Stimulated activated CD8-positive, alpha-beta memory T cell treated with anti-CD3 and anti-CD28 coated beads, Interleukin-7, amount 100 ng/mL, for 1 hour (primary cell): ENCODE measurements at places on chromosomes 3 and 15.

GRCh38 chr15:33780011-33780768 lies 188.1 kb upstream of the CHRM5 start:
- DNase-seq = no peak

GRCh38 chr3:108145578-108145977 lies 54.7 kb upstream of the CD47 start:
- no peak for DNase-seq

- DNase-seq = no peak
These were observed 2.1 kb upstream of the GLCE start for GRCh38 chr15:69158201-69158842.

DNA sequence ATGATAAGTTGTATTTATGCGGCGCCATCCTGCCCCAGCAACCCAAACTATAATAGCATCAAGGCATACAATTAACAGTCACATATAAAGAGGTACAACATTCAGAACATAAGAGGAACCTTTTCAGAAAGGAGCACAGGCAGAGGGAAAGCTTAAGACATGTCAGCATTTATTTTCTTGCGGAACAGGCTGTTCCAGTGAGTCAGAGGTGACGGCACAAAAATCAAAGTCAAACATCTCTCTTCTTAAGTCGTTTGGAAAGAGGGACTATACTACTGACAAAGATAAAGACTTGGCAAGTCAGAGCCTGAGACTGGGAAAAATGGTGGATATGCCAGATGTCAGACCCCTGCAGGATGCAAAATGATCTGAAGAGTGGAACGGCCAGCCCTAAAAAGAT lies 128.4 kb downstream of the CTNNB1 start:
- no peak for DNase-seq

- no peak for DNase-seq
These were observed 251.1 kb downstream of the OCA2 start for GRCh38 chr15:27847775-27848710.

GRCh38 chr3:33430061-33430460 lies 10.1 kb downstream of the UBP1 start:
- no peak for DNase-seq

GRCh38 chr3:167110901-167111300 lies 269.2 kb downstream of the ZBBX start:
- no peak for DNase-seq

DNA sequence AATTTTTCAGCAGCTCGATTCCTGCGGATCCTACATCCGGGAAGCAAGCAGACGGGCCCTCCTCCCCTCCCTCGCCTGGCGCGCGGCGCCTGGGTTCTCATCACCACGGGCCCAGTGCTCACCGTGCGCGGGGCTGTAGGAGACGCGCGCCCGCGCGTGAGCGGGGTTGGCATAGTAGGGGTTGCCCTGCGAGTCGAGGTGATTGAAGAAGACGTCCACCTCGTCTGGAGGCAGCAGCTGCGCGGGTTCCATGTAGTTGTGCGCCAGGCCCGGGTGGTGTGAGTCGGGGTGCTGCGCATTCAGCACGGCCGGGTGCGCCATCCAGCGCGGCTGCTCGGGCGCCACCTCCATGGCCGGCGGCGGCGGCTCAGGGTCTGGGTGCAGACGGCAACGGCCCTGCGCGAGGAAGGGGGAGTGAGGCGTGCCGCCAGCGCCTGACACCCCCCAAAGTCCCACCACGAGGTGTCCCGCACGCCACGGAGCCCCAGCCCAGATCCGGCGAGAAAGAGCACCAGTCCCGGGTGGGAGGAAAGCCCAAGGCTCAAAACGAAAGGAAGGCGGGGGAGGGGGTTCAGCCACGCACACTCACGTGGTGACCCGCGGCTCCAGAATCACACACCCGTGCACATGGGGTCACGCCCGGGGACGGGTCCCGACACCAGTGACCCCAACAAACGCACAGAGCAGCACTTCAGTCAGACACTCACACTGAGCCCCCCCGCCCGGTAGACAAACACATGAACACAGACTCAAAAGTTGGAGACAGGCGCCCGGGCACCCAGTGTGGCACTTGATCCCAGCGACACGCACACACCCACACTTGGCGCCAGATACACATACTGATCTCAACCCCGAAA lies 6.1 kb downstream of the GATA2 start:
- DNase-seq = no peak

DNA sequence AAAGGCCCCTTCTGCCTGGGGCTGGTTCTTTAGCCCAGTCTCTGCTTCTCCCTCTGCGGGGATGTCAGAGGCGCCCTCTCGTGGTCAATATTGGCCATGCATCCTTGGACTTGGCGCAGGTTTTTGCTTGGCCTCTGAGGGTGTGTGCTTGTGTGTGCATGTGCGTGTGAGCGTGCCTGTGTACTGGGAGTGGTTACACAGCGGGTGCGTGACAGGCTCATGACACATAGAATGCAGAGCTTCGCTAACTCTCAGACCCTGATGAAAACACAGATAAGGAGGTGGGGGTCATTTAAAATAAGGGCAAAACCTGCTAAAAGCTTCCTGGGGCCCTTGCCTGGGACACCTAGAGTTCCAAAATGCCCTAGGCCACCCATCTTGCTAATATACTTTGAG lies 160.9 kb downstream of the SMAD6 start:
- peak; percentile 44 for DNase-seq

DNA sequence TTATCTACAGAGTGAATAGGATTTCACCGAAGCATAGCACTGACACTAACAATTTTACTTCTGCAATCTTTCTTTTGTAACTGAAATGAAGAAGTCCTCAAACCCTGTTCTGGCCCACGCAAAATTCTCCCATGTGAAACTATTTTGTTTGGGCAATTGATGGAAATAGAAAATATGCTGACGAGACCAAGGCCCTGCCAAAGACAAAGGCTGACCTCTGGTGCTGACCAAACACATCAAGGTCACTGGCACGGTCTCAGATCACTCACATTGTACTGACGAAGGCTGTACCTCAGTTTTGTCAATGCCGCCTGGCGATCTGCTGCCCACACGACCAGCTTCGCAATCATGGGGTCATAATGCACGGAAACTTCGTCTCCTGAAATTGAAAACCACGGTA lies 58.4 kb upstream of the DCUN1D1 start:
- no peak for DNase-seq

- no peak for DNase-seq
These were observed 67.9 kb upstream of the TMEM115 start for GRCh38 chr3:50427217-50427616.

GRCh38 chr15:41928637-41929620 lies 35.1 kb upstream of the SPTBN5 start:
- DNase-seq = no peak

GRCh38 chr3:186640929-186641328 lies 730 bp downstream of the FETUB start:
- DNase-seq = no peak

DNA sequence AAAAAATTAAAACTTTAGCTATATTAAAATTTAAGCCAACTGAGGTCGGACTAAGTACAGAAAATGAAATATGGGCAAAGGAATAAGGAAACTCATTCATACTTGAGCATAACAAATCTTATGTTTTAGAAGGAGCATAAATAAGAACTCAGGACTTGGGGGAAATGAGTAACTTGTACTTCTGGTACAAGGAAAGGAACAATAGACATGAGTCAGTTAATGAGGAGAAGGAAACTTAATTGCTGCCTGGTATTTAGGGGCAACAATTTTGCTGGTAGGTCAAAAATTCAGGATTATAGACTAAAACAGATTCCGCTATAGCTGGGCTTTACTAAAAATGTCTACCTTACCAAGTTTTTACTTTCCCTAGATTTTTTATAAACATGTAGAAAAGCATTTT lies 113.1 kb downstream of the MYO5A start:
- no peak for DNase-seq

DNA sequence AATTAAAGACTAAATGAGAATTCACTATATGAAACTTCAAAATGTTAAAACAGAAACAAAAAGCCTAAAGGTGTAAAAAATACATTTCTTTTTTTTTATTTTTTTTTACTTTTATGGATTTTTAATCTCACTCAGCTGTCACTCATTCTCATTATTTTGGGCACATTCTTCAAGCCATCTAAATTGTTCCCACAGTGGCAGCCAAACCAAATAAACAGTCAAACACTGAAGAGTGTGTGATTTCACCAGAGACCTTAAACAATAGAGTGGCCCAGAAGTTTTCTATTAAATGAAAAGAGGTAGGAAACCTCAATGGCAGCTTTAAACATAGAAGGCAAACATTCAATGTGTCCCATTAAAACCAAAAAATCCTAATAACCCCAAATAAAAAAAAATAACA lies 616.1 kb downstream of the OTOL1 start:
- DNase-seq = no peak

- no peak for DNase-seq
These were observed 1460.1 kb downstream of the OTOL1 start for GRCh38 chr3:162956711-162957110.

DNA sequence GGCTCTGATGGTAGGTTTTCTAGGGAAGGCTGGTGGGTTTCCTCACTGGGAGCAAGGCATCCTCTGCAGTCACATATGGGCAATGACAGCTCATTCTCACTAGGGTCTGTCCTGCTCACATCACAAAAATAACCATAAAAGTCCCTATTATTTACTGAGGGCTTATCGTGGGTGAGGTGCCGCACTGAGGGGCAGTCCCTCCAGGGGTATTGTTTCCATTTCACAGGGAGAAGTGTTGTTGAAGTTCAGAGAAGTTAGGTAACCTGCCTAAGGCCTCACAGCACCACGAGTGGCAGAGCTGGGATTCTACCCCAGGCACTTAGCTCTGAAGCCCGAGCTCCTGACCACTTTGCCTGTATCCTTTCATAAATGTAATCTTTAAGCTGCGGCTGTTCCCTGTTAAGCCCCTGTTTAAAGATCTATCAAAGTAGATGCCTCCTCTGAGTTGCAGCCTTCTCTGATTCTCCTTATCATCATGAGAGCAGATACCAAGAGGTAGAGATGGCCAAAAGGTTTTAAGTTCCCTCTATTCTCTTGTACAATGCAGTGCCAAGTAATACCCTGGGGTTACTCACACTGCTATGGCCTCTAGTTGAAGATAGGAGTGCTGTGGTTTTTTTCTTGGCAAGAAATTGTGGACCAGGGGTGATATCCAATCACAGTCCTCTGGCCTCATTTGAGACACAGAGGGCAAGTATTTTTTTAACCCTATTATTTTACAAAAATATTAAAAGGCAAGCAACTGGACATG lies 107.0 kb downstream of the RPLP1 start:
- DNase-seq = no peak

- no peak for DNase-seq
These were observed at the start of gene SLC12A8 for GRCh38 chr3:125212509-125213363. Gene SLC12A8 (minus strand): TSS chr3:125212748. CDS start chr3:125211349, 1,399 bp downstream.

DNA sequence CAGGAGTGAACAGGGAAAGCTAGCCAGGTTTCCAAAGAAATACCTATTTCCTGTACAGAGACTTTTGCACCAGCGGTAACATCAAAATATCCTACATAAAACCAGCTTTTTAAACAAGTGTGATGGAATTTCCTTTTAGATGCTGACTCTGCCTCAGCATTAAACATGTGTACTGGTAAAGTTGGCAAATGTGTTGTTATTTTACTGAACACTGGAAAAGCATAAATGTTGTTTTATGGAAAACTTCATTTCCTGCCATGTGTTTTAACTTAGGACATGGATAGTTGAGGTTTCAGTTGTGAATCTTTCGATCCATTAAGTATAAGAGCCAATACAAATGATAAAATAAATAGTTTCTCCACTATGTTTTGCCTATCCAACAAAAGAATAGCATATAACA lies 15.7 kb downstream of the OXNAD1 start:
- DNase-seq = no peak

GRCh38 chr3:72178463-72179106 lies 393.6 kb upstream of the PROK2 start:
- no peak for DNase-seq

DNA sequence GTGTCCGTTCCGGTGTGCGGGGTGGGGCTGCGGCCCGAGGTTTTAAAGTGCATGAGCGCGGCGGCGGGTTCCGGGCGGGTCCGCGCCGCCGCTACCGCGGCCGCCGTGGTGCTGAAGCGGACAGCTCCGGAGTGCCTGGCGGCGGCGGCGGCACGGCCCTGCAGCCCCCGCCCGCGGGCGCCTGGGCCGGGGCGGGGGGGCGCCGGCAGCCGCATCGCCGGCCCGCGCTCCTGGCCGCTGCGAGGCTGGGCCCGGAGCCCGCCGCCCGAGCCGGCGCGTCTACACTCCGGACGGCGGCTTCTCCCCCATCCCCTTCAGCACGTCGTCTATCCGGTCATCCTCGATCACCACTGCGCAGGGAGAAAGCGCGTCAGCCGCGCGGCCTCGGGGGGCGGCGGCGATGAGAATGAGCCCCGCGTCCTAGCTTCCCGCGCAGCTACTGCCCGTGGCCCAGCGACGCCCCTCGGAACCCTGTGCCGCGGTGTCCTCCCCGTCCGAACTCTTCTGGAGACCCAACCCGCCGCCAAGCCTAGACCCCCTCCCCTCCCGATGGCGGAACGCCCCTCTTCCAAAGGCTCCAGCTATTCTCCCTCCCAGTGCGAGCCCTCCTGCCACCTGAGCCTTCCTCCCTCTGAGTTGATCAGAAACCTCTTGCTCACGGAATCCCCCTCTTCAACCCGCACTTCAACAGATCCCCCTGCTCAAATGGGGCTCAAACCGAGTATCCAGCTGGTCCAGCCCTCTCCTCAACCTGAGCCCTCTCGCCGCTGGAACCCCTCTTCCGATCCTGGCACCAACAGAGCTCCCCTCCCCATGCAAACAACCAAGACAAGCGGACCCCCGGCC lies 1.3 kb downstream of the CAMK2N2 start:
- no peak for DNase-seq

- DNase-seq = no peak
These were observed 179.5 kb upstream of the EIF1B start for GRCh38 chr3:40129981-40130380.

- no peak for DNase-seq
These were observed 57.4 kb downstream of the EEFSEC start for GRCh38 chr3:128210711-128211110.

- no peak for DNase-seq
These were observed 25.7 kb downstream of the AMOTL2 start for GRCh38 chr3:134348524-134348923.

DNA sequence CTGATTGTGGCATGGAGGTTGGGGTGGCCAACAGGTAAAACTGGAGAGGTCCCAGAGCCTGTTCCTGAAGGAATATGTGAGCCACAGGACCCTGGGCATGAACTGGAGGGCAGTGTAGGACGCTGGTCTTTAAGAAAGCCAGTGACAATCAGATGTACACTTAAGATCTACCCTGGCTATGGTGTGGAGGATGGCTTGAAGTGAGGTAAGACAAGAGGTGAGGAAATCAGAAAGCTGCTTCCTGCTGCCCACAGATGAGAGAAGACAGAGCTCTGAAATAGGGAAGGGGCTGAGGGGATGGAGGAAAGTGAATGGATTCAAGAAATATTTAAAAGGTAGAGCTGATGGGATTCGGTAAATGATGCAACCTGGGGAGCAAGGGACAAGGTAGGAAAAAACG lies 22.7 kb upstream of the KLHL6 start:
- DNase-seq = no peak
